NCI-H524 treated with DMSO at 0.1 percent for 48 hours (cell line): ENCODE measurements at places on chromosomes 4 and X.

- DNase-seq = no peak
These were observed 96.8 kb downstream of the ARSJ start for GRCh38 chr4:113882668-113883067.

GRCh38 chr4:177964061-177964460, 521.8 kb upstream of the AGA start:
- DNase-seq = no peak

DNA sequence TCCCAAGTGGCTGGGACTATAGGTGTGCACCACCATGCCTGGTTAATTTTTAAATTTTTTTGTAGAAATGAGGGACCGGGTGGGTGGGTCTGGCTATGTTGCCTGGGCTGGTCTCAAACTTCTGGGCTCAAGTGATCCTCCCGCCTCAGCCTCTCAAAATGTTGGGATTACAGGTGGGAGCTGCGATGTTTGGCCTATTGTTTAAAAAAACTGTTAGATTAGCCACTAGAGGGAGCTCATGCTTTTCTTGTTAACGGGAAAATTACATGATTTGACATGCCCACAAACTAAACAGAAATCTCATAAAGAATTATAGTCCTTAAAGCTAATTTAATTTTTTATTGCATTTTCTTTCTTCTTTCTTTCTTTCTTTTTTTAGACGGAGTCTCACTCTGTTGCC, 5.0 kb upstream of the SDAD1 start:
- peak; percentile 2 for DNase-seq

- DNase-seq = no peak
These were observed 73.6 kb downstream of the CEP44 start for GRCh38 chr4:174357321-174357720.

DNA sequence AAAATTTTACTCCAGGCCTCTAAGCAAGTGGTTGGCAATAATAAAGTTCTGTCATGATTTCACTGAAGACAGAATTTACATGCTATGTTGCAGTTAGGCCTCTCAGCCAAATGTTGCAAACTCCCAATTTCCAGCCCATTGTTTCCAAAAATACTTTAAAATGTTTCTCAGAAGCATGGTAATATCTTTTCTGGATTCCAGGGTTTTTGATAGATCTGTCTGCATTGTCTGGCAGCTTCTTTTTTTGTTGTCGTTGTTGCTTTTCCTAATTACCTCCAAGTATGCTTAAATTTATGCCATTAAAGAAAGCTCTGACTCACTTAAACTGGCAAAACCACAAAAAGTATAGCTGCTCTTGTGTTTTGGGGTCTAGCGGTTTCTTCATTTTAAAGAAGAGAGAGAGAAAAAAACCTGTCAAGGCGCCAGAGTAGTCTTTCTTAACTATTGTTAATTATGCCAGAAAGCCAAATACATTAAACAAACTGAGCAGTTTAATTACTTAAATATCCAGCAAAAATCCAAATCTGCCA, 97.0 kb downstream of the AGTR2 start:
- no peak for DNase-seq
